ENCODE measurements at places on chromosomes 12 and 14. TPM values are rescaled to one million over a fixed set of nuclear protein-coding genes. Genes with fewer than 3 reads are reported as not detected.

The P2RX7 gene
- 3.2 TPM for total RNA-seq

The C14orf39 gene
- total RNA-seq = not detected

The ADAM20 gene
- 0.28 TPM for total RNA-seq

The SIX6 gene
- not detected for total RNA-seq

The CLEC12A gene
- total RNA-seq = 3.4 TPM

The NXPH4 gene
- not detected for total RNA-seq

DNA sequence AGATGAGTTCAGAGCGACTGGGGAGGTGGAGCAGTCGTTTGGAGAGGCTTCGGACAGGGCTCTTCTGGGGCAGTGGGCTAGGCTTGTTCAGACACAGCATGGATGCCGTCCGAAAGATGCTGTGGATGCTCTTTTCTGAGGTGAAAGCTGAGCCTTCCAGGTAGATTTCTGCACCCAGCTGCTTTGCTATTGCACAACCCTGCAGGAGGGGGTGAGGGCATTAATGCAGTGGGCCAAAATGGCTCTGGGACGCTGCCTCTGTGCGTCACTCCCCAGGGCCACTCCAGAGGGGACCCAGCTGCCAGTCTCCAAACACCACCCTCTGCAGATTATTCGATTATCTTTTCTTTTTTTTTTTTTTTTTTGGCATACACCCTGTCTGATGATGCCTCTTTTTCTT lies 6.1 kb upstream of the DDX23 start:
- peaks cover 31% of the 10 kb centered on the region for H3K36me3 ChIP-seq
- no peaks in the 10 kb centered on the region for H3K27me3 ChIP-seq
- H3K27ac ChIP-seq = no peak overlapping the region
- H3K4me3 ChIP-seq = no peak overlapping the region

DNA sequence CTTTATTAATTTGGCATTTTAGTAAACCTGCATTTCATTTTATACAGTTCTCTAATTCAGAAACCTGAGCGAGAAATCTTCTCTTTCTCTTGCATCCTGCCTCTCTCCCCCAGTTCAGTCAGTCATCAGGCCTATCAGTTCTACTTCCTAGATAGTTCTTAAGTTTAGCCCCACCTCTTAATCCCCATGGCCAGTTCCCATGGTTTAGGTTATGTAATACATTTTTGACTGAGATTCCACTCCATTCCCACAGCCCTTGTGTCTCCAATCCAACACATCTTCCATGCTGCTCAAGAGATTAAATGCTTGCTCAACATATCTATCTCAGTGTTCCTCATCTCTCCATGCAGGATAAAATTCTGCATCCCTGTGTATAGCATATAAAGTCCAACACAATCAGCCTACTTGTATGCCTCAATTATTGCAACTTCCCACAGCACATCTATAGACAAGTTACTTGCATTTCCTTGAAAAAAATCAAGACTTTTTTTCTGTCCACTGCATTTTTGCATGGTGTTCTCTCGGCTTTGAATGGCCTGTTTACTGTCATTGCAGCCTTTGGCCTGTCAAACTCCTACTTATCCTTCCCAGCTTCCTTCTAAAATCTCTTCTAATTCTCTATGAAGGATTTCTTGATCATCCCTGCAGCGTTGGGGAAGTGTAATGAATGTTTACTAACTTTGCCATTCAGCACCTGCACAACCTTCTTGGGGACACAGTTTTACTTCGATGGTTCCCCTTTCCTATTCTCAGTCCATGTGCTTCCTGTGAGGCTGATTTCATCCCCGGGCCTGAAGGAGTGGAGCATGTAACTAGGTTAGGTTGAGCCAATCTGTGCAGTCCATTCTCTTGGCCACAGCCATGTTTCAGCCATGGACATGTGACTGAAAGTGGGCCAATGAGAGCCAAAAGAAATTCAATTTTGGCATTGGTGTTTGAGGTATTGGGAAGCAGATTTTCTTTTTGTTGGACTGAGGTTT lies 80.8 kb downstream of the DACT1 start:
- H3K4me3 ChIP-seq = no peak overlapping the region
- H3K27me3 ChIP-seq = no peaks in the 10 kb centered on the region
- no peaks in the 10 kb centered on the region for H3K36me3 ChIP-seq

DNA sequence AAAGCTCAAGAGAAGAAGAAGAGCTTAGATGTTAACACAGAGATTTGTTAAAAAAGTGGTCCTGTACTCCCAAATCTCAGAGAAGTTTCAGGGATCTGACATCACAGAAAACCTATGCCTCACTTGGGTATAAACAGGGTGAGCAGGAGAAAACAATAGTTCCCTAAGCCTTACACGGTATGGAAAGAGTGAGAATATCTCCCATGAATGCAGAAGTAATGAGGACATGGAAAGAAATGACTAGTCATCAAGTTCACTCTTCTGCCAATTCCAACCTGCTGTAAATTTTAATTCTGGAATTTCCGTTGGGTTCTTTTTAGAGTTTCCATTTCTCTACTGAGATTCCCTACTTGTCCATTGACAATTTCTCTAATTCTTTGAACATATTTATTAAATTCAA lies 6.2 kb upstream of the PTGER2 start:
- no peaks in the 10 kb centered on the region for H3K27me3 ChIP-seq
- no peaks in the 10 kb centered on the region for H3K36me3 ChIP-seq
- H3K4me1 ChIP-seq = no peaks in the 10 kb centered on the region
- no peak for DNase-seq
- no peak overlapping the region for H3K4me3 ChIP-seq

GRCh38 chr12:68785358-68785757 lies 22.6 kb upstream of the MDM2 start:
- no peak for DNase-seq
- H3K4me3 ChIP-seq = no peak overlapping the region
- H3K4me1 ChIP-seq = peaks cover 3% of the 10 kb centered on the region
- H3K27me3 ChIP-seq = no peaks in the 10 kb centered on the region

DNA sequence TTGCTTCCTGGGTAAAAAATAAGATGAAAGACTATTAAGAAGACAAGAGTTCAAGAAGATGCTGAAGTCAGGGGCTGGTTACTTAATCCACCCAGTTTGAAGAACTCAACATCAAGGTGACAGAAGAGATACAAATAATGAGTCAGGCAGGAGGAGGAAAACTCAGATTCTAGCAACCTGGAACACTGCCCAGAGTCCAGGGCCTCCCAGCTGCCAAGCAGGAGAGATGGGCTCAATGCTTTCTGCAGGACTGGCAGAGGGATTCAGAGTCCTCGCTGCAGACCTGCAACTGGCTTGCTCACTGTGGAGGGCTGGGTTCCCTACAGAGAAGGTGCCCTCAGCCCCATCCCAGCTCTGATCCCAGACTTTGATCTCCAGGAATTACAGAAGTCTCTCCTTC lies 28.6 kb upstream of the CEBPE start:
- H3K36me3 ChIP-seq = no peaks in the 10 kb centered on the region
- no peak for DNase-seq
- no peak overlapping the region for H3K27ac ChIP-seq

DNA sequence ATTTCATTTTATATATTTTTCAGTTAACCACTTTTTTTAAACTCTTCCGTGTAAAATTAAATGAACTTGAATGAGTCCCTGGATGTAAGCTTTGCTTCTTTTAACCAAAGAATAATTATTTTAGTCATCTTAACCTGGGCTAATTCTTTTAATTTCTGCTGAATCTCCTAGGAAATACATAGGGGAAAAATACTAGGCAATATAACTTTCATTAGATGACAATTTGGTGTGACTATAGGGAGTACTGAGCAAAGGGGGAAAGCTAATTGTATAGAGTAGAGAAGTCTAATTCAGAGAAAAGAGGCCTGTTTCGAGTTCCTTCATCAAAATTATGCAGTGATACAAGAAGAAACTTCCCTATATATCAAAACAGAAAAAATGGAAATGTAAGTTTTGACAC lies 388.1 kb downstream of the NOVA1 start:
- no peaks in the 10 kb centered on the region for H3K4me1 ChIP-seq
- H3K27me3 ChIP-seq = peaks cover 2% of the 10 kb centered on the region
- no peak for DNase-seq
- H3K36me3 ChIP-seq = no peaks in the 10 kb centered on the region
- no peak overlapping the region for H3K27ac ChIP-seq
- no peak overlapping the region for H3K4me3 ChIP-seq

DNA sequence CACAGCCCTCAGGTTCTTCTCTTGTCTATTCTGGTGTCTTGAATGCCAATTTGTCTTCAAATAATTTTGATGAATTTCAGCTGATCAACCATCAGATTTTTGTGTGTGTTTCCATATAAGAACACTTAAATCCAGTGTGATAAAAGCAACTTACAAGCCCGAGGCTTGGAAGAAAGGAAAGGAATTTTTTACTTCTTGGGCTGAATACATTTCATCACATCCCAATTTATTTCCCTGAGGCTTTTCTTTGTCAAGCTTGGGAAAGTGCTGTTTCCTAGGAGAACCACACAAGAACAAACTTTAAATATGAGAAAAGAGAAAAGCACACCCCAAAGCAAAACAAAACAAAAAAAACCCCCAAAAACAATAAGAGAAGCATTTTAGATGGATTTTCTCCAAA lies 26.6 kb downstream of the GPRC5D start:
- no peak overlapping the region for H3K4me3 ChIP-seq
- no peaks in the 10 kb centered on the region for H3K4me1 ChIP-seq
- H3K27me3 ChIP-seq = no peaks in the 10 kb centered on the region
- H3K27ac ChIP-seq = no peak overlapping the region

GRCh38 chr14:54687750-54688119 lies 120.8 kb downstream of the SAMD4A start:
- no peak overlapping the region for H3K4me3 ChIP-seq
- H3K4me1 ChIP-seq = peaks cover 7% of the 10 kb centered on the region
- no peaks in the 10 kb centered on the region for H3K27me3 ChIP-seq
- no peak for DNase-seq
- H3K27ac ChIP-seq = peak overlapping the region; percentile 43

DNA sequence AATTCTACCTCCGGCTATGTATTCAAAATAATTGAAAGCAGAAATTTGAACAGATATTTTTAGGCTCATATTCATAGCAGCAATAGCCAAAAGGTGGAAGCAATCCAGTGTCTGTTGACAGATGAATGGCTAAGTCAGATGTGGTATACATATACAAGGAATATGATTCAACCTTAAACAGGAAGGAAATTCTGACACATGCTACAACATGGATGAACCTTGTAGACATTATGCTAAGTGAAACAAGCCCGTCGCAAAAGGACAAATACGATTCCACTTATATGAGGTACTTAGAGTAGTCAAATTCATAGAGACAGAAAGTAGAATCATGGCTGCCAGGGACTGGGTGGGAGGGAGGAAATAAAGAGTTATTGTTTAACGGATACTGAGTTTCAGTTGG lies 331.6 kb downstream of the PCNX1 start:
- no peaks in the 10 kb centered on the region for H3K4me1 ChIP-seq
- no peaks in the 10 kb centered on the region for H3K27me3 ChIP-seq
- no peak overlapping the region for H3K4me3 ChIP-seq
- H3K27ac ChIP-seq = no peak overlapping the region

- no peak overlapping the region for H3K4me3 ChIP-seq
- no peaks in the 10 kb centered on the region for H3K27me3 ChIP-seq
- DNase-seq = no peak
- no peaks in the 10 kb centered on the region for H3K36me3 ChIP-seq
- H3K27ac ChIP-seq = no peak overlapping the region
Measured at GRCh38 chr12:19236656-19237055, 107.1 kb downstream of the PLEKHA5 start.

GRCh38 chr12:76637807-76638206 lies 78.2 kb upstream of the OSBPL8 start:
- no peaks in the 10 kb centered on the region for H3K4me1 ChIP-seq
- no peak overlapping the region for H3K27ac ChIP-seq
- no peaks in the 10 kb centered on the region for H3K36me3 ChIP-seq
- DNase-seq = no peak
- H3K4me3 ChIP-seq = no peak overlapping the region

GRCh38 chr12:117013726-117014125 lies 85.5 kb downstream of the TESC start:
- H3K36me3 ChIP-seq = peaks cover 37% of the 10 kb centered on the region
- DNase-seq = no peak
- H3K4me3 ChIP-seq = no peak overlapping the region
- no peaks in the 10 kb centered on the region for H3K27me3 ChIP-seq
- no peak overlapping the region for H3K27ac ChIP-seq

DNA sequence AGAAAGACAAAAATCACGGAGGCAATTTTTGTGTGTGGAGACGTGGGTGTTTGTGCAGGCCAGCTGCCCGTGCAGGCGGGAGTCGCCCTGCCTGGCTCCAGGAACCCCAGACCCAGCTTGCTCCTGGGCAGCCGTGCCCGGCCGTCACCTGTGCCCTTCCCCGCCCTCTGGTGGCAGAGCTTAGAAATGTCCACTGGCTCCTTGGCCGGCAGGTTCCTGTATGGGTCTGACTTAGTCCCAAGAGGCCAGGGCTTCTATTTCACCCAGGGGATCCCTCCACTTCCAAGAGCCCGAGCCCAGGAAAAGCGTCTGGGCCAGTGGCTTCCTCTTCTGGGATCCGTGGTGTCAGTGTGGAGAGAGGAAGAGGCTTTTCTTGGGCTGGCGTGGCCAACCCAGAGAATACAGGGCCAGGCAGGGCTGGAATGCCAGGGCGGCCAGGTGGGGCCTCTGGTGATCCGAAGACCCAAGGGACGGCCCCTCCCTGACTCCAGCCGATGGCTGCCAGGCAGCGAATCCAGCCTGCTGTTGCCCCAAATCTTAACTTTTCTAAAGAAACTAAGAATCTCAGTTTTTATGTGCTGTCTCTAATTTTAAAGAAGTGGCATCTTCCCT lies 120.9 kb downstream of the TMEM132C start:
- peaks cover under 1% of the 10 kb centered on the region for H3K27me3 ChIP-seq
- no peak overlapping the region for H3K27ac ChIP-seq
- no peak overlapping the region for H3K4me3 ChIP-seq
- no peaks in the 10 kb centered on the region for H3K36me3 ChIP-seq
- no peaks in the 10 kb centered on the region for H3K4me1 ChIP-seq

DNA sequence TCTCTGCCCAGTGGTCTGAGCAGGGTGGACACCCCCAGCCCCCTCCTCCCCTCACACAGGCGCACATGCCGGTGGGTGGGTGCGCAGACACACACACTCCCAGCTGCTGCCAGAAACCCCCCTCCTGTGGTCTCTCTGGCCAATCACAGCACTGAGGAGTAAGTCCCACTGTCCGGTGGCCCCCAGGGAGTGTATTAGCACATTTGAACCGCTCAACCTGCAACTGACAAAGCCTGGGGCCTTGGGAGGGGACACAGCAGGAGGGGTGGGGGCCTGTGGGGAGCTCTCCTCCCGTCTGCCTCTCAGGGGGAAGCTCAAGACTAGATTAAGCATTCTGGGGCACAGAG lies 11.7 kb downstream of the FIGNL2 start:
- DNase-seq = no peak
- no peaks in the 10 kb centered on the region for H3K27me3 ChIP-seq
- no peak overlapping the region for H3K27ac ChIP-seq
- H3K36me3 ChIP-seq = no peaks in the 10 kb centered on the region
- peaks cover 5% of the 10 kb centered on the region for H3K4me1 ChIP-seq
- H3K4me3 ChIP-seq = no peak overlapping the region

GRCh38 chr12:123599721-123600120 lies 2.2 kb upstream of the DDX55 start:
- H3K36me3 ChIP-seq = peaks cover 25% of the 10 kb centered on the region
- H3K4me3 ChIP-seq = no peak overlapping the region
- H3K4me1 ChIP-seq = peaks cover 3% of the 10 kb centered on the region
- H3K27ac ChIP-seq = no peak overlapping the region

GRCh38 chr12:121189131-121189530 lies 20.8 kb upstream of the P2RX4 start:
- H3K27ac ChIP-seq = no peak overlapping the region
- DNase-seq = no peak
- H3K4me3 ChIP-seq = no peak overlapping the region
- no peaks in the 10 kb centered on the region for H3K36me3 ChIP-seq
- H3K4me1 ChIP-seq = no peaks in the 10 kb centered on the region
- H3K27me3 ChIP-seq = no peaks in the 10 kb centered on the region
